ENCODE measurements at places on chromosomes 5 and 9.

DNA sequence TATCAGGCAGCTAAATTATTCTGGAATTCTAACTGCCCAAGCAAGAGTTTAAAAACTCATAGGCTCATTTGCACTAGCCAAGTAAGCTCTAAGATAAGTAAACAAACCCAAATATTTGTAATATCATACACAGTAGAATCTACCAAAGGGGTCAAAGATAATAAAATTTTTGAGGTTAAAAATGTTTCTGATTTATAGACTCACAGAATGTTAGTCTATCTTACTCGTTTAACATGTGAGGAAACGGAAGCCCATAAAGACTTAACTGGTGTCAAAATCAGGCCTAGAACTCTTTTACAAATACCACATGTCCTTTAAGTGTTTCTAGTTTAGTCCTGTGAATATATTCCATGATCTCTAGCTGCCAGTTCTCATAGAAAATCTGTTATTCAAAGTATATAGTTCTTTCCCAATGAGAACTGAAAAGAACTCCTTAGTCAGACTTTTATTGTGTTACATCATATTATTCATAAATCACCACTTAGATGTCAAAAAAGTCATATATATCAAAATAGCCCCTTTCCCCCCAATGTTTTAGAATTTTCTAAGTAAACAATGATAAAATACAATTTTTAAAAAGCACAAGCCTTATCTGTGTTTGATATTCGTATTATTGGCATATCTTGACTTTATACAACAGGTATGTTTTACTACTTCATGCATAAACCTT, 13.9 kb downstream of the RAB14 start:
- DNase-seq: no peak

DNA sequence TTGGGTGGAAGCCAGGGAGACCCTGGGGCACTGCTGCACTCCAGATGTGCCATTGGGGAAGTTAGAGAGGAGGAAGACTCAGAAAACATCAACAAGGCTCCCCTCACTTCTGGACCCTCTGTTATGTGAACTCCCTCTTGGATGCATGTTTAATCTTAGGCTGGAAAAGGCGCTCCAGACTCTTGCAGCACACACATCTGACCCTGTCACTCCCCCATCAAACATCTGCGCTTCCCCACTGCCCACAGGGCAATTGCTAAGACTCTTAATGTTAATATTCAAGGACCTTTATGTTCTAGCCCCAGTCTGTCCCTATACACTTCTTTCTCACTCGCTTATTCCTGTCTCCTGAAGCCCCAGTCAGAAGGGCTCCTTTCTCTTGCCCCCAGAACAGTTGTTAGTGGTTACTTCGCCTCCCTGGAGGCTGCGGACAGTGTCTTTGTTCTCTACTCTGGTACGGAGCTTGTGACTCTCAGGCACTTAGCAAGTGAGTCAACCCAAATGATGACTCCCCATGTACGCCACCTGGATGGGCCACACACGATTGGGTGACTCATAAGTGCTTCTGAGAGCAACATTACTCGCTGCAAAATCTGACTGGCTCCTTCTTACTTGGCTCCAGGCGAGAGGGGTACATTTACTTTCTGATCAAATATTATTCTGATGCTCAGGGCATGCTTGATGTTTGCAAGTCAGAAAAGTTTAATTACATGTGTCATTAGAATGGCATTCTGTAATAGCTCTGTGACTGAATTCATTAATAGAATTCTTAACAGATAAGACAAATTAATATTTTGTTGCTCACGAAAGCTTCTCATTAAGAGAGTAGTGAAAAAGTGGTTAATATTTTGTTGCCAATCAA, 193.6 kb downstream of the HSPA4 start:
- no peak for DNase-seq

GRCh38 chr9:36143245-36143641, 6.7 kb downstream of the GLIPR2 start:
- no peak for DNase-seq

DNA sequence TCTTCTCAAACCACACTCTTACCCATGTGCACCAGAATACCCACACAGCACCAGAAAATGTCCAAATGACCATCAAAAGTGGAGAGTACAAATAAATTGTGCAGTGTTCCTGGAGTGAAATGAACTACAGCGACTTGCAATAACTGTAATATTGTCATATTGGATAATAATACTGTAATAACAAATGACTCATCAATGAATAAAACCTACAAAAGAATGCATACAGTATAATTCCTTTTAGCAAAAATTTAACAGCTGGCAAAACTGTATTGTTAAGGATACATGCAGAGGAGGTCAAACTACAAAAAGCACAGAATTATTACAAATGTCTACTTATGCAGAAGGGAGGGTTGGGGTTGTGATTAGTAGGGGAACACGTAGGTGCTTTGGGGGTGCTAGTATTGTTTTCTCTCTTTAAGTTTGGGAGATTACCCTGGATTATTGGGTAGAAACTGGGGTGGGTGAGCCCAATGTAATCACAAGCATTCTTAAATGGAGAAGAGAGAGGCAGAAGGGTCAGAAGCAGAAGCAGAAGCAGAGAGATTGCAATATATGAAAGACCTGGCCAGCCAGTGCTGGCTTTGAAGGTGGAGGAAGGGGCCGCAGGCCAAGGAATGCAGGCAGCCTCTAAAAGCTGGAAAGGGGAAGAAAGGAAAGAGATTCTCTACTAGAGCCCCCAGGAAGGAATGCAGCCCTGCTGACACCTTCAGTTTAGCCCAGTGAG, 21.8 kb downstream of the IRF1 start:
- DNase-seq: no peak

- DNase-seq: no peak
Measured at GRCh38 chr9:37010180-37010579, 23.9 kb downstream of the PAX5 start.

DNA sequence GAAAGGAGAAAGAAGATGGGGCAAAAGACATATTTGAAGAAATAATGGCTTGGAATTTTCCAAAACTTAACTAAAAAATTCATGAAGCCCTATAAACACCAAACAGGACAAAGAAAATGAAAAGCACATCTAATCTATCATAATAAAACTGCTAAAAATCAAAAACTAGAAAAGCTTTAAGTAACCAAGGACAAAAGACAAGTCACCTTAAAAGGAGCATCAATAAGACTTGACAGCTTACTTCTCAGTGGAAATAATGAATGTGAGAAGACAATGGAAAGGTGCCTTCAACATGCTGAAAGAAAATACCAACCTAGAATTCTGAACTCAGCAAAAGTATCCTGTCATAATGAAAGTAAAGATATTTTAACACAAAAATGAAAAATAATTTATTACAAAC, 27.0 kb downstream of the GTF3C4 start:
- no peak for DNase-seq

GRCh38 chr5:145237843-145238242, 597.3 kb downstream of the PRELID2 start:
- no peak for DNase-seq

DNA sequence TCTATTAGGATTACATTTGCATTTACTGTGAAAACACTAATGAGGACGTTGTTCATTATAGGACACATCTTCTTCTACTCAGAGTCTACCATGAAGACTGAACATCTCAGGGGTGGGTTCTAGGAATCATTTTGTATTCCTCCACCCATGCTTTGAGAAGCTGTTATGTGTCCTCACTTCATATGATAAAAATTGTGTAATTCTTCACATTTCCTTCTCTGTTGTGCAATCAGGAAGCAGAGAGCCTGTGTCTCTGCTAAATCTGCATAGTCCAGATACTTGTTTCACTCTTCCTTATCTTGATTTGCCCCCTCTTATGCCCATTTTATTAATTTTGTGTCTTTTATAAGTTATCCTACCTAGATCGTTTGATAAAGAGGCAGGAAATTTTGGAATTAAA, 97.8 kb upstream of the IQGAP2 start:
- DNase-seq: no peak

GRCh38 chr5:176162198-176162597, 76.0 kb upstream of the SIMC1 start:
- DNase-seq: no peak

GRCh38 chr5:53099546-53099945, 10.0 kb downstream of the MOCS2 start:
- no peak for DNase-seq

- DNase-seq: no peak
Measured at GRCh38 chr9:125437771-125438221, 176.2 kb downstream of the GAPVD1 start.

GRCh38 chr5:128317481-128317880, 220.6 kb downstream of the FBN2 start:
- DNase-seq: no peak

- no peak for DNase-seq
Measured at GRCh38 chr9:95171001-95171400, 146.5 kb downstream of the FANCC start.

DNA sequence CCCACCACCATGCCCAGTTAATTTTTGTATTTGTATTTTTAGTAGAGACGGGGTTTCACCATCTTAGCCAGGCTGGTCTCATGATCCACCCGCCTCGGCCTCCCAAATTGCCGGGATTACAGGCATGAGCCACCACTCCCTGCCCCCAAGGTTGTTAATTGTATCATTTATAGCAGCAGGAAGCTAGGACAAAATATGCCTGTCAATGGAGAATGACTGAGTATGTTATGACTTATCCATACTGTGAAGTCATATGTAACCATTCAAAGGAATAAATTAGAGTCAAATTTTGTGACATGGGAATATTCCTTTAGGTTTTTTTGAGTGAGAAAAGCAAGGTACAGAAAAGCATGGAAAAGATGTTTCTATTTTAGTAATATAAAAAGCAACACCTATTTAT, 3.9 kb upstream of the DAB2 start:
- DNase-seq: no peak

DNA sequence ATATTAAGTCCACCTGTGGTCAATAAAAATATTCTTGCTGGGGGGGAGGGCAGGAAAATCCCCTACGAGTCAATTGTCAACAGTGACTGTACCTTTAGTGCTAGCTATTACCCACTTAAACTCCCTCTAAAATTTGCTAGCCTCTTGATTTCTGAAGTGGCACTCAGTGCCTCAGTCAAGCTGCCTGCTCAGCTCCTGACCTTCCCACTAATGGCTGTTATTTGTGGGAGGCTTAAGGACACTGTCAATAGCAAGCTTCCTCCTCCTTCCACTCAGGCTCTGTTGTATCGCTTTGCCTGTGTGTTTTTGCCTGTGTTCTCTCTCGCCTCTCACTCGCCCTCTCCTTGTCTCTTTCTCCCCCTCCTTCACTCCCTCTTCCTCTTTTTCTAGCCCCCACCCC, 140.8 kb downstream of the BNC2 start:
- DNase-seq: no peak

GRCh38 chr5:160082614-160083500, 36.4 kb downstream of the PWWP2A start:
- DNase-seq: no peak

DNA sequence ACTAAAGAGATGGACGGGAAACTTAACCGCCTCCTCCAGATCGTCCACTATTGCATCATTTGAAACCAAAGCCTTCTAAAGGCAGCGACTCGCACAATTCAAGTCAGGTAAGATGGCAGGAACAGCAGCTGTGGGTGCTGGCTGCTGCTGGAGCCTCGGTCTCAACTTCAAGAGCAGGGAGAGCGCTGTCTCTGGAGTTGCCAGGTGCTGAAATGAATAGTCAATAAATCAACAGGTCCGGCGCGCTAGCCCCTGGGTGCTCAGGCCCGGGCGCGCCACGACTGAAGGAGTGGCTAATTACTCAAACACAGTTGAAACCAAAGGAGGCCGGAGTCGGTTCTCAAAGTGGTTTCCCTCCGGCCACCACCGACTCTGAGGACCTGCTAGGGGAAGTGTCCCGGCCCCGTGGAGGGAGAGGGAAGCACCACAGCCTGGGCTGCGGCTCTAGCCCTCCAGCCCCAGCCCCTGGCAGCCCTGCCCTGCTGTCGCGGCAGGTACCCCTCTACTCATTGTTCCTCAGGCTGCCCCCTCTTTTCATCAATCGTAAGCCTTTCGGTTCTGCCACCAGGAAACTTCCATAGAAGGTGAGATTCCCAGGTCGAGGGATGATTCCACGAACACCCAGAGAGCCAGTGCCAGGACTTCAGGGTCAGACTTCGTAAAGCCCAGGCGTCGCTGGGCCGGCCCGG, 804 bp downstream of the TTC39B start:
- peak; percentile 46 for DNase-seq

DNA sequence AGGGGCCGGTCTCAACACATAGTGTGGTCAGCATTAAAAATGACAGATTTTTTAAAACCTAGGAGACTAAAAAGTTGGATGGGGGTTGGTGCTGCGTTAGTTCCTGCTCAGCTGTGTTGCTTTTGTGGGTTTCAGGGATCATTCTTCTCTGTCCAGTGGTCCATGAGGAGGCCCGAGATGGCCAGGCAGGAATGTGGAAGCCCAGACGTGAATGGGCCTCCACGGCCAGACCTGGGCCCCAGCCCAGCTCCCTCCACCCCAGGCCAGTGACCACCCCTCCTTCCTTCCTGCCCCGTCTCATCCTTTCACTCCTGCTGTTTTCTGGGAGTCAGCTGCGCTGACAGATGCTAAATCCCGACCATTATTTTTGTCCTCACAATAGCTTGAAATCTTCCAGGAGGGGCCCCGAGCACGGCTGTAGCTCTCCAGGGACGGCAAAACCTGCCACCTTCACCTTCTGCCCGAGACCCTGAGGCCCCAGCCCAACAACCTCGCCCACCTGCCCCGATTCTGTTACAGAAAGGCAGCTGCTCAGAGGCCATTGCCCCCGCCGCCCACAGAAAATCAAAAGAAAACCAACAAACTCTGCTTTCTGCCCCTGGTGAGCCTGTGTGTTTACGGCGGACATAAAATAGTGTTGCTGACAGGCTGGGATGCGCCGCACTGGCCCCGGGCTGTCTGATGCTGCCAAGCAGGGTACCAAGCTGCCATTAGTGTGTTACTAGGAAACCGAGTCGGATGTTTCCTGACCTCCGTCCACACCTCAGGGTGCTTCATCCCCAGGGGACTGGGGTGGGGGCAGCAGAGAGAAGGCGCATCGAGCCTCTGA, 83.7 kb upstream of the SARDH start:
- DNase-seq: no peak

- DNase-seq: no peak
Measured at GRCh38 chr5:177232761-177233160, 70.8 kb downstream of the RAB24 start.

DNA sequence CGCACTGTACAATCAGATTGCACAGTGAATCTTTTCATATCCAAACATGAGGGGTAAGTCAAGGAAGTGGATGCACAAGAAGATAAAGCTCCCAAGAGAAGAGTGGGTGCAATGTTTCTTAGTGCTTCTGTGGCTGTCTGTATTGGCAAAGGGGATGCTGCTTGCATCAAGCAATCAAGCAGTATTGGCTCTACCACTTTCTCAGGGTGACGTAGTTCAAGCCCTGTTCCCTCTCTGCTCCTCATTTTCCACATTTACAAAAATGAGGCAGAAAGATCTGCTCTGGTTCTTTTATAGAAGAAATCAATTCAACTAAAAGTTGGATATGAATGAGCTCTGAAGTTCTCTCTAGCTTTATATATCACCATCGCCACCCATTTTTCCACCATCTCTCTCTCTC, 2.3 kb downstream of the TNFSF8 start:
- no peak for DNase-seq

- no peak for DNase-seq
Measured at GRCh38 chr9:135480940-135481310, 1.3 kb downstream of the PPP1R26 start.
